ENCODE measurements at places on chromosomes 7 and 10.

- DNase-seq, result no peak
Measured at GRCh38 chr10:88848499-88848898, 3.1 kb downstream of the ANKRD22 start.

- no peak for DNase-seq
Measured at GRCh38 chr7:158934628-158935027, 78.3 kb downstream of the DYNC2I1 start.

DNA sequence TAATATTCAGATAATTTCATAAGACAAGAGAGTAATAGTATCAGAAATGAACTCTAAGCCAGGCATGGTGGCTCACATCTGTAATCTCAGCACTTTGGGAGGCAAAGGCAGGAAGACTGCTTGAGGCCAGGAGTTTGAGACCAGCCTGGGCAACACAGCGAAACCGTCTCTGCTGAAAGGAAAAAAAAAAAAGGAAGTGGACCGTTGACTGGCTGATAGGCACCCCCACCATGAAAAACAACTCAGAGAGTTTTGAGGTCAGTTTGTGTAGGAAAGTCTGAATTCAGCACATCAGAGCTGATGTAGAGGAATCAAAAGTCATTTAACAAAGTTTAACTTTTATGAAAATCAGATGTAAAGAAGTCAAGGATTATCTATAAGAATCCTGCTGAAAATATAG is 63.2 kb upstream of the AMPH start:
- DNase-seq, result no peak

GRCh38 chr10:22259280-22259679 is 41.5 kb upstream of the EBLN1 start:
- DNase-seq, result peak; percentile 20

DNA sequence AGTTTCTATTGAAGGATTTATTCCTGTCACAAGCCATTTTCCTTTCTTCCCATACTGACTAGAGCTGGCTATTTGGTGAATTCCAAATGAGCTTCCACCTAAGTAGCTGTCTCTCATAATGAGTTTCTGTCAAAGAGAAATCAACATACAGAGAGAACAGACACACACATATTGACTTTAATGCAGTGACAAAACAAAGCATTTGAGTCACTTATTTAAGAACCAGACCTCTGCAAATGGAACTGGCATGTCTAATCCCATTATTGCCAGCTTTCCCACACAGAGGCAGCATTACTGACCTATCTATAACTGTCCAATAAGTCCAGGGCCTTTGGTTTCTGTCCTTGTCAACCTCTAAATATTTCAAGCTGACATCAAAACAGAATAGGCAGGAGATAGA is 179.3 kb upstream of the CSTF2T start:
- DNase-seq, result no peak

DNA sequence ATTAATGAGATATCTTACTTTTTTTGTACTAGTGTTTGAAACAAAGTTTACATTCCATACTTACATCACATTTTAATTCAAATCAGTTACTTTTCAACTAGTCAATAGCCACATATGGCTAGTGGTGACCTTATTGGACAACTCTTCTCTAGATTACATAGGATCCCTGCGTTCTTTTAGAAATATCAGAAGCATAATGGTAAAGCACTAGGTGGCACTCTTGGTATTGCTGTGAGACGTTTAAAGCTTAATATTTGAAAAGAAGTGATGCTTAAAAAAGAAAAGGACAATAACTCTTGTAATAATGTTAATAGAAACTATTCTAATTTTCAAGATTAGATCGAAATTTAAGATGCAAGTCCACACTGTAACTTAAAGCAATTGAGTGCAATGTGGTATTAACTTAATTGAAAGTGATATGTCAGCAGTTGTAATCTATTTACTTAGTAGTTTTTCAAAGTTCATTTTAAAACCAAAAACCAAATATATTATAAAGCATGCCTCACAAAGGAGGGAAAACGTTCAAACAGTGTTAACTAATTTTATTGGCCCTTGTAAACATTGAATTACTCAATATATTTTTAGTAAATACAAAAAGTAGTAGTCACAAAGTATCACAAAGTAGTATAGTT is 339.1 kb downstream of the ATRNL1 start:
- no peak for DNase-seq

DNA sequence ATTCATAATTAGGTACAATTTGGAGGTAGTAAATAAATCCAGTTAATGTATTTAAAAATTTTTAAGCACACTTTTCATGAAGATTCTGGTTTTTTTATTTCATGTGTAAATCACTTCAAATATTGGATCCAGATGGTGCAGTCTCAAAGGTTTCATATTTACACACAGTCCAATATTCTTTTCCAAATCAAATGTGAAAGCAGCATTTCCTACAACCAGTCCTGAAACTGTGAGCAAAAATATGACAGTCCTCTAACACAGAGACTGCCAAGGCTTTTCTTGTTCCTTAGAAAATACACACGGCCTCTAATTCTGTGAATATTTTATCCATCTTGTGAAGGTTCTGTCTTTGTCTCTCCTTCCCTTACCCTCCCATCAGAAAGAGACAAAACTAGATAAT is 645.9 kb downstream of the ARL4A start:
- DNase-seq, result no peak

- no peak for DNase-seq
Measured at GRCh38 chr10:120819366-120819765, 31.8 kb upstream of the WDR11 start.

GRCh38 chr10:102241444-102242117 is at the start of gene PITX3:
Gene PITX3, minus strand, starts transcription at chr10:102241512. Its CDS starts 9,432 bp downstream, at chr10:102232080.
- DNase-seq, result peak; percentile 96

DNA sequence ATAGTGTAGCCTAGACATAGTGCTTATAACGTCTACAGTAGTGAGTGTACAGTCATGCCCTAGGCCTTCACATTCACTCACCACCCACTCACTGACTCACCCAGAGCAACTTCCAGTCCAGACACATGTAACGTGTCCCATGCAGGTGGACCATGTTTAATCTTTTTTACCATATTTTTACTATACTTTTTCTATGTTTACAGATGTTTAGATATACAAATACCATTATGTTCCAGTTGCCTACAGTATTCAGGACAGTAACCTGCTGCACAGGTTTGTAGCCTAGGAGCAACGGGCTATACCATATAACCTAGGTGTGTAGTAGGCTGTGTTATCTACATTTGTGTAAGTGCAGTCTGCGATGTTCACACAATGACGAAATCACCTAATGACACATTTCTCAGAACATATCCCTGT is 11.0 kb downstream of the MPP7 start:
- no peak for DNase-seq

DNA sequence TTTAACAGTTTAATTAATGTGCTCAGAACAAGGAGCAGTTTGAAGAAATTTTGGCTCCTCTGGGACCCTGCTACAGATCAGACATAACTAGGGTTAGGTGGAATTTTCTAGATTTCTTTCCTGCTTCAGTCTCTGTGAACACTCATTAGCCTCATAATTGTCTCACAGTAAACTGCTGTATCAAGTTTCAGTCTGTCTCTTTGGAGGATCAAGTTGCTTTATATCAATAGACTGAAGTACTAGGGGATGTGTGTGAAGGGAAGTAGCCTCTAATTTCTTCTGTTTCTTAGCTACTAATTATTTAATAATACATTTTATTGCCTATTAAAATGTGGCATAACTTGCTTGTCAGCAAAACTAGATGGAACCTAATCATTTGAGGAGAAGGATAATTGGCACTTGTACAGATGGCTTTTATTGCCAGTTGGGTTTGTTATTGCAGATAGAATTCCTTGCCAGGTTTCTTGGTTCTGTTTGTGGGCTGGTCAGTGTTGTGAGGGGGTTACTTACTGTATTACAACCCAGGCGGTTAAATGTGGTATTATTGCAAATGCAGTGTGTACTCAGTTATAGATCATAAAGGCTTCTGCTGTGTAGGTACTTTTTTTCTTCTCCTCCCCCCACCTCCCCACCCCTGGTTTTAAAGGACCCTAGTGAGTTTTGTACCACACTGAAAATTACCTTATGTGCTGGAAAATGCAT is 758.0 kb downstream of the AUTS2 start:
- DNase-seq, result no peak

DNA sequence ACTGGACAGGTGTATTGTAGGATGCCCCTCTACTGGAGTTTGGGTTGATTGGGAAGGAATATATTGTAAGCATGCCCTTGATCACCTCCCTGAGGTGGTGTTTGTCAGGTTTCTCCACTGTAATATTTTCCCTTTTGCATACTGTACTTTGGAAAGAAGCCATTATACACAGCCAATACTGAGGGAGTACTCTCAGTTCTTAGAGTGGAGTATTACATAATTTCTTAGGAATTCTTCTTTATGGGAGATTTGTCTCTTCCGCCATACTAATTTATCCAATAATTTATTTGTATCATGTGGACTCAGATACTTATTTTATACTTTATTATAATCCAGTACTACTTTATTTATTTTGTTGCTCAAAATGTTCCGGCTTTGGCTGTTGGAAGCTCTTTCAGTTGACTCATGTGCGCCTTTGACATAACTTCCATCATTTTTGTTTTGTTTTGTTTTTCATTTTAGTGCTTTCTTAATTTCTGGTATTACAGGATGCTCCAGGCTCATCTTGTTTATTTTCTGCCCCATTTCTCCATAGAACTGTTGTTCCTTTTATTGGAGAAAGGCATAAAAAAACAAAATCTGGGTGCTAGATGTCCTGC is 29.7 kb downstream of the MKLN1 start:
- DNase-seq, result no peak

DNA sequence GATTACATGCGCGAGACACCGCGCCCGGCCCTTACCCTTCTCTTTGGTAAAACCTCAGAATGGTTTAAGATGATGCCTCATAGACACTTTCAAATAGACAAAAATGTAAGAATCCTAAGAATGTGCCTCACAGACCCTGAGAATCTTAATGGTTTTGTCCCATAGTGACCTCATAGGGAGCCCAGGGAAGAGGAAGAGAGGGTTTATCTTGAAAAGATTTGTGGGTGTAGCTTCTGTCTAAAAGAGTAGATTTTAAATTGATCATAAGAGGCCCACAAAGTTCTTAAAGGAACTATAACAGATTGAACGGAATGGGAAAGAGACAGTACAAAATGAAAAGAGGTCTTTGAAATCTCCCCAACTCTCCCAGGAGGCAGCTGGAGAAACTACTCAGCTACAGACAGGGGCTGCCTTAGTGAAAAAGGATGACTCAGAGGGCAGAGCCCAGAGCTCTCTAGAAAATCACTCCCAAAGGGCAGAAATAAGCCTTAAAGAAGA is 220.6 kb downstream of the ADRA2A start:
- no peak for DNase-seq

- DNase-seq, result no peak
Measured at GRCh38 chr10:123575105-123575504, 91.0 kb upstream of the GPR26 start.

GRCh38 chr7:106731187-106731586 is 70.2 kb upstream of the CCDC71L start:
- DNase-seq, result no peak

DNA sequence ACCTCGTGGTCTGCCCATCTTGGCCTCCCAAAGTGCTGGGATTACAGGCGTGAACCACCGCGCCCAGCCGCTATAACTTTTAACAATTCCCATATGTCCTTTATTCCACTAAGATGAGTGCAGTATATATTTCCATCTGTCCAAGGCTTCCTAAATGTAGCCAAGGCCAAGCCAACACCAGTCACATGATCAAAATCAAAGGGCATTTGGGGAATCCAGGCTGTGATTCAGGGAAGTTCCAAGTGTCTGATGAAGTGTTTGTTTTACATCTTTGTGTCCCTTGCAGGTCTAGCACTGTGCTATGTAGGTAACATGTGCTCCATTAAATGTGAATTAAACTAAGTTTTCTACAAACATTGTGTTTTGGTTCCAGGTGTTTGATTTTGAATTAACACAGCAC is 20.8 kb downstream of the AKR1E2 start:
- no peak for DNase-seq

DNA sequence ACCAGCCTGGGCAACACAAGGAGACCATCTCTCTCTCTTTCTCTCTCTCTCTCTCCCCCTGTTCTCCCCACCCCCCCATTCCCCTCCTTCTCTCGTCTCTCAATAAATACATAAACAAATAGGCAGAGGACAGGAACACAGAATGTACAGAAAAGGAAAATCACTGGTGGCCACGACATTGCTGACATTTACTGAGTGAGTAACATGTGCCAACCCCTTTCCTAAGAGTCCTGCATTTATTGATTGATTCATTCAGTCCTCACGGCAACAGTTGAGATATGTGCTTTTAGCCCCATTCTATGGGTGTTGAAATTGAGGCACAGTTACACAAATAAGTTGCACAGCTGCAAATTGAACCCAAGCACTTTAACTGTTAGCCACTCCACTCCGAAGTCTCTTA is 114.3 kb upstream of the SAMD8 start:
- no peak for DNase-seq

GRCh38 chr10:77378366-77379349 is 258.9 kb downstream of the KCNMA1 start:
- DNase-seq, result no peak

DNA sequence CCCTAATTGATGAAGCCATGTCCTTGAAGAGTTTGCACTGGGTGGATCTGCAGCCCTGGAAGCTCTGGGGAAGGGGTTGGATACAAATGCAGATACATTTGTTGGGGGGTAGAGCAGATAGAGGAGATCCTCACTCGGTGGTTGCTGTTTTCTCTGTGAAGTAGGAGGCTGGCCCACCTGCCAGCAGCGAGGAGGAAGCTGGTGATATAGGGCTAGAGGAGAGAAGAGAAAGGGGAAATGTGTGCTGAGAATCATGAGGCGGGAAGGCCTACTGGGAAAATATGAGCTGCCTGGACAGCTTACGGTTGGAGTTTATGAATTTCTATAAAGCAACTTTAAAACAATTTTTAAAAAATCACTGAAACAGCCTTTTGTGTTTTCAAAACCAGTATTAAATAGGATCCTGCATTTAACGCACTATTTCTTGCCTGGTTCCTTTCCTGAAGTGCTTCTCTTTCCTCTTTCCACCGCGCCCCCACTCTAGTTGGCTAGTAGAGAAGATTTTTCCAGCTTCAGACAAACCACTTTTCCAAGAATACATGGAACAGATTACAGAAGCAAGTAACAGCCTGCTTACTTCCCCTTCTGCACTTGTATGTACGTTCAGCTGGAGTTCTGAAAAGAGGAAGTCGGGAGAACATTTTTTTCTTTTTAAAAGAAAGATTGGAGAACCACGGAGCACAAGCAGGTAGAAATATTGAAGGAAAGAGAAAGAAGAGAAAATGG is 100.6 kb upstream of the GLCCI1 start:
- no peak for DNase-seq

DNA sequence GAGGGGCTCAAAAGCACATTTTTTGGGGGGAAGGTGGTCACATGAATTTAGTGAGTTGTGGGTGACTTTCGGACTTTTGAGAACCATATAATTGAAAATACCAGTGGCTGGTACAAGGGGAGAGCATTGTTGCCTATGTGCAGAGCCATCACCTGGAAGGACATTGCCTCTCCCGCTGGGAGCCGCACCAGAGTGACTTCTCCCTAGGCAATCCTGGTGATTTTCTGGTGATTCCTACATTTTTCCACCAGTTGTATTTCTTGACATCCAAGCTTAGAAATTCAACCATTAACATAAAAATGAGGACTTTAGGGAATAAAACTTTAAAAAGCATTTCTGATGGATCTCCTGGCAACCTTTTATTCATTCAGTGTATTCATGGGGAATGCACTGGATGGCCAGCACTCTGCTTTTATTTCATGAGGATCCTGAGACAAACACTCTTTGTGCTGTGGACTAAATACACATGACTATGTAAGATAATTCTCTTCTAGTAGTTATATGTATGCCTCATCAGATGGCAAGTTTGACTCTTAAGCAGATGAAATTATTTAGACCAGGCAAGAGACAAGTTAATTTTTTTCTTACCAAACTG is 41.8 kb upstream of the MKI67 start:
- no peak for DNase-seq

Data from erythroblast (primary cell).